ENCODE measurements at places on chromosomes 11 and 22. TPM values are rescaled to one million over a fixed set of nuclear protein-coding genes. Genes with fewer than 3 reads are reported as not detected.

Gene CABP7
- not detected for polyA plus RNA-seq

Gene OTOG
- polyA plus RNA-seq, result under 0.01 TPM

Gene MAPK8IP1
- polyA plus RNA-seq, result 1.8 TPM

Gene VWCE
- not detected for polyA plus RNA-seq

Gene RCOR2
- 0.69 TPM for polyA plus RNA-seq

Gene GLYATL2
- not detected for polyA plus RNA-seq

Gene RBMXL2
- polyA plus RNA-seq, result 0.03 TPM

Gene ADAMTS8
- polyA plus RNA-seq, result under 0.01 TPM

Gene DNAJB13
- not detected for polyA plus RNA-seq

Gene CALCA
- polyA plus RNA-seq, result not detected

Gene PHOX2A
- 1.7 TPM for polyA plus RNA-seq

Gene MS4A4E
- 0.48 TPM for polyA plus RNA-seq

Measured in sigmoid colon (tissue), 7 donors.